ENCODE measurements at places on chromosomes 5 and 9.
A peak's percentile ranks its signal among the peaks of the same experiment; 100 is the strongest.

- DNase-seq = peak; percentile 75
These were observed 52.9 kb downstream of the COMMD10 start for GRCh38 chr5:116137544-116138378.

DNA sequence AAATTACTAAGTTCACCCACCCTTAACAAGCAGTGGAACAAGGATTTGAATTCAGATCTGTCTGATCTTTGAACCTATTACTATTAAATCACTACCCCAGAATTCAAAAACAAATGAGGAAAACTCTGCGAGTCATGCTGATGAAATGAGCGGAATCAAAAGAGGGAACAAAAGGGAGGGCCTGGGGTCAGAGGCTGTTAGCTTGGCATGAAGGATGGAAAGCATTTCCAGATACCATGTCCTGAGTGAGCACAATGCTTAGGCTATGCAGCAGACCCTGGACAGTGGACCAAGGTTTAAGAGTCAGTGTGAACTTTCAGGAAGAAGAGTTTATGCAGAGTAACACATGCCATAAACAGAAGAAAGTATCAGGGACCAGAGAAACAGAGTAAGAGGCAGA is 30.5 kb downstream of the GRIA1 start:
- DNase-seq = peak; percentile 55

GRCh38 chr5:113663879-113664541 is 150.5 kb downstream of the YTHDC2 start:
- DNase-seq = peak; percentile 61

DNA sequence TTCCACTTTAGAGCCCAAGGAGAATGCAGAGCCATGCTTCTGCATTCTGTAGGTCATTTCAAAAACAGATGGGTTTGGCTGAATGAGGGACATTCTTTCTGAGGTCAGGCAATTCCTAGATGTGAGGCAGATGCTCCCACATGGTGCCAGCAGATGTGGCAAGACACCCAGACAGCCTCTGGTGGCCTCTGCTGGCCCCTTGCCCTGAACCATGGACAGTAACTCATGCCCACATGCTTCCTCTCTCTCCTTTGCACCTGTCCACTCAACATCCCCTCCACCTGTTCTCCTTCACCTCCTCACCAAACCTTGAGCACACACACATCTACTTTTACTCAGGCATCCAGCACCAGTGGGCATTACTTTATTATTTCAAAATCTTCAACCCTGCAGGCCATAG is 252.3 kb downstream of the DNAH5 start:
- DNase-seq = no peak

- no peak for DNase-seq
These were observed 106.9 kb downstream of the GABRG2 start for GRCh38 chr5:162174358-162174974.

DNA sequence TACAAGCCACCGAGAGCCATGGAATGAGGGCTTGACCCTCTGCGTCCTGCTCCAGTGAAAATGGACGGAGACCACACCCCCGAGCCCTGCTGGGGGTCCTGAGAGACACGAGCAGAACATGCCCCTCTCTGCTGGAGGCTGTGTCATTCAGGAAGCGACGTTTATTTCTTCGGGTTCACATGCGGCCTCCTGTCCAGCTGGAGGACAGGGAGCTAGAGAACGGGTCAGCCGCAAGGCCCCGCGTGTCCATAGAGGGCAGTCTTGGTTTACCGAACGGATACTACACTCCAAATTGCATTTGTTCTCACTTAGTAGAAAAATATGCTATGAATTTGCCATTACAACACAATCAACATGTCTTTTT is 36.1 kb downstream of the MRPL36 start:
- DNase-seq = peak; percentile 80

DNA sequence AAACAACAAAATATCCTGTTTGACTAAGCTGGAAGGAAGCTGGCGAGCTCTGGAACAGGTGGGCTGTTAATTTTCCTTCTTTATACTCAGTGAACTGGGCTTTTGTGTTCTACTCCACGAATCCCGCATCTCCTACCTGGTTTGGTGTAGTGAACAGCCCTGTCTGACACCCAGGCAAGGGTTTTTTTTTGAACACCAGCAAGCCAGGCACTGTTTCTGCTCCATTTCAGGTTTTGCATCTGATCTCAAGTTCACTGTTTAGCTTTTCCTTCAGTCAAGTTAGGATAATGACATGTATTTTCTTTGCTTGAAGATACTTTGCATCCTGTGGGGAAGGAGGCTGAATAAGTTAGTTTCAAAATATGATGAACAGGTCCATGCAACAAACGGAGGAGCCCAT is 204.5 kb downstream of the SEMA6A start:
- DNase-seq = no peak
